OCI-M1 (cell line): ENCODE measurements at places on chromosomes 7 and 10.

DNA sequence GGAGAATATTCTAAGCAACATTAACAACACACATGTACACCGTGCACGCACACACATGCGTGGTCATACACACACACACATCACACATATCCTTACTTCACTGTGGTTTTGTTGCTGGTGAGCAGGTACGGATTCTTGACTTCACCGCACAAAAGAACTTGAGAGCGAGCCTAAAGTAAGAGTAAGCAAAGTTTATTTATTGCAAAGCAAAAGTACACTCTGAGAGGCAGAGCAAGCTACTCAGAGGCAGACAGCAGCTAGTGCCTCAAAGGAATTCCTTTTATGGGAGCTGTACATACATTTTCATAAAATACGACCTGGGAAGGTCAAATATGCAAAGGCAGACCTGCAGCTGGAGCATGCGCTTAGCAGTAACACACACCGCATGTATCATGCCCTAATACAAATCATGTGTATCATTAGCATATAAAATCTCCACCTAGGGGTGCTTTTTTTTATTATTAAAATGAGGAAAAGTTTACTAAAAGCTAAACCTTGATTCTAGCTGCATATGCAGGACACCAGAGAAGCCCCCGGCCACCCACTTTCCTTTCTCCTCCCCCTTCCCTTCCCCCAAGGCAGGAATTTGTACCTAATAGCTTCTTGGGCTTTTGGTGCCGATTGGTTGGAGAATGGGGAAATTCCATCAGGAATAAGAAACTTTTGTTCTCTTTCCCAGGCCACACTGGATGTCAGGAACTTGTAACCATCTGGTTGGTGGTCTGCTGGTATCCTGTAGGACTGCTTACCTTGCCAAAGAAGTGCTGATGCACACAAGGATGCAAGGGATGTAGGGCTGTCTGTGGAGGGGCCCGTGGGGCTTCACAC lies 16.5 kb upstream of the GPR37 start:
- no peak for DNase-seq

DNA sequence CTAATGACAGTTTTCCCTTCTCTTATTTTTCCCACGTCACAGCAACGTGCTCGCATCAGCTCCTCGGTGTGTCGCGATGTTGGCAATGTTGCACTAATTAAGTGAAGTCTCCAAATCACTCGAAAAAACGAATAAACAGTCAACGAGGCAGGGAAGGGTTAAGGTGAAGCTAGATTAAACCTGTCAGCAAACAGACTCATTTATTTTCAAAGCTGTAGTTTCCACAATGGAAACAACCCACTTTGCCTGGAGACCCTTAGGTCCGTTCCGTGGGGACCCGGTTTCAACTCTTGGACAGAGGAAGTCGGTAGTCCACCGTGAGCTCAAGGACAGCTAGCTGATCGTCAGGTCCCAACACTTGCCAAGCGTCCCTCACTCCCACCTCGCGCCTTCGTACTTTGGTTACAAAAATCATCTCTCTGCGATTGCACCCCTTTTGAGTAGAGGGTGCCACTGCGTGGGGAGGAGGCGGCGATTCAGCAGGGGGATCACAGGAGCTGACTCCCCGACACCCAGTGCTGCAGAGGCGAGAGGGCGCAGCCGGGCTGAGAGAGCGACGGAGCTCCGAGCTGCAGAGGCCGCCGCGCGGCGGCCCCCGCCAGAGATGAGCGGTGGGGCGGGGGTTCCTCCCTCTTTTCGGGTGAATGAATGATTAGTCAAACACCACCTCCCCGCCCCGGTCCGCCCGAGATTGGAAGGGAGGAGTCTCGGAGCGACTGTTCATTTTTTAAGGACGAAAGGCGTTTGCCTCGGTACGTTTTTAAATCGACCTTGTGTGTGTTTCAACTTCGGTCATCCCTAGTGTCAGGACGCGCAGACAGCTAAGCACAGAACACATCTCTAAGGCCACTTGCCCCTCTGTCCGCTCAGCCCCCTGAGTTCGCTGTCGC lies 1.3 kb upstream of the BMPER start:
- DNase-seq, result no peak

DNA sequence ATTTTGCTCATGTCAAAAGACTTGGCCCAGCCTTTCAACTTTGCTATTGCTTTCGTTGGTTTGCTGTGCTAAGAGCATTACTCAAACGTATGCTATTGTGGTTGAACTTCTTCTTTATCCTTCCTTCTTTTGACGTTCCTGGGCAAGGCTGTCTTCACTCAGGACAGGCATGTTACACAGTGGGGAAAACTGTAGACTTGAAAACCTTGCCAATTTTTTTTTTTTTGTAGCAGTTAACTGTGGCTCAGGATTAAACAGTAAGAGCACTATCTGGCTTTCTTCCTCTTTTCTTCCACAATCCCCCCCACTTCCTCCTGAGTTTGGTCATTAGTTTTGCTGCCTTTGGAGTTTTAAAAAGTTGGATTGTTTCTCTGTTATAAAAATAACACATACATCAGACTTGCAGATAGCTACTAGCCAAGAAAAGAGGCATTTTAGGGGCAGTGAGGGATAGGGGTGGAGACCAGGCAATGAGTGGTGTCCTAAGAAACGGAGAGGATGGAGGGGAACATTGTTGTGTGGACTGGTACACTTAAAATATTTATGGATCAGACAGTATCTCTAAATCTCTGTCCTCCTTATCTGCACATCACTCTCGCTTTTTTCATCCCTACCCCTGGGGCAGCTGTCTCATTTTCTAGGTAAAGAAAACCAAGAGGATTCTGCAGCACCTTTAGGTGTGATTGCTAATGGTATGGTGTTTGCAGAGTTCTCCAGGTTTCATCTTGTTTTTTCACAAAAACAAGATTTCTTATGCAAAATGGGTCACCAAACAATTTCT lies 181.7 kb downstream of the LRMDA start:
- DNase-seq, result peak; percentile 71

DNA sequence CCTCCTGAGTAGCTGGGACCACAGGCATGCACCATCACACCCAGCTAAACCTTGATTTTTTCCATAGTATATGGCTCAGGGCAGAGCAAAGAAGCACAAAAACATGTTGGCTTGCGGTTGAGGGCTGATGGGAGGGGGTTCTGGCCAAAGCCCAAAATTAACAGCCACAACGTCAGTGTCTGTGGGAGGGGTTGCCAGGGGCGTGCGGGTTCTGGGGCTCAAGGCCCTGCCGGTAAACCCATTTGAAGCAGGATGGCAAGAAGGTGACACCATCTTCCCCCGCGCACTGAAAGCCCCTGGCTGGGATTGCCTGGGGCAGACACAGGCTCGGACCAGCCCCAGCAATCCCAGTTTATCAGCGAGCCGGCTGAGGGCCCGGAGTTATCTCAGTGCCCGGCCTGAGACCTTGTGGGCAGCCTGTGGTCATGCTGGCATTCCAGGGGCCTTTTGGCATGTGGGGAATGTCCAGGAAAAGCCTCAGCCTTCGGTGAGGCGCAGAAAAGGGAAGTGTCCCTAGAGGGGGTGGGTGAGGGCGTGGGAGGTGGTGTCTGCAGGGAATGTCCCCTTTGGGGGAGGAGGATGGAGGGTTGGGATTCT lies 167.7 kb upstream of the TNRC18 start:
- peak; percentile 71 for DNase-seq

DNA sequence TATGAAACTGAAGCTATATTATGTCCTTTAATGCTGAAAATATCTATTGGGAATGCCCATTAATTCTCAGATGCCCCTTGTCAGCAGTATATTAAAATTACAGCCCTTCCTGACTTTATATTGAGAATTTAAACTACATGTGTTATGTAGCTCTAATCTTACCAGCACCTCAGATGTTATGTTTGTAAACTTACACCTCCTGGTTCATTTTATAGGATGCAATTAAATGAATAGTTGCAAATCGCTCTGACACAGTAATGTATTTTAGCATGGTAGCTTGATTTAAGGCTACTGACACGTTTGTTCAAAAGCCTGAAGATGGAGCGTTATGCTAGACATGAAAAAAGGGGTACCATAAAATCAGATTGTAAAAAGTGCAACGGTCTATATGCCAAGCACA lies 35.0 kb upstream of the MET start:
- no peak for DNase-seq

GRCh38 chr7:51982653-51983052 lies 666.0 kb upstream of the COBL start:
- DNase-seq, result peak; percentile 11

DNA sequence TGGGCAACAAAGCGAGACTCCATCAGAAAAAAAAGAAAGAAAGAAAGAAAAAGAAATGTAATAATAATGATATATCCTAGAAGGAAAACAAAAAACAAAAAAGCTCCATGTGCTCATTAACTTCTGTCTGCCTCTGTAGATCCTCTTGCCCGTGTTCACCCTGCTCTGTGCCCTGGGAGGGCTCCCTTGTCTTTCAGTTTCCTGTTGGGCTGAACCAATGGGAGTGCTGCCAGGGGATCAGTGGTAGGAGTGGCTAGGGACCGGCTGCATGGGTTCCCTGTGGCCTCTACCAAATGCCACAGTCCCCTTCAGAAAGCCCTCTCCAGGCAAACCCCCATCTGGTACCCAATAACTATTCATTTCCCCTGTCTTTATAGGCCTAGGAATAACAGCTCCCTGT lies 51.8 kb upstream of the PARD3 start:
- DNase-seq, result peak; percentile 6

DNA sequence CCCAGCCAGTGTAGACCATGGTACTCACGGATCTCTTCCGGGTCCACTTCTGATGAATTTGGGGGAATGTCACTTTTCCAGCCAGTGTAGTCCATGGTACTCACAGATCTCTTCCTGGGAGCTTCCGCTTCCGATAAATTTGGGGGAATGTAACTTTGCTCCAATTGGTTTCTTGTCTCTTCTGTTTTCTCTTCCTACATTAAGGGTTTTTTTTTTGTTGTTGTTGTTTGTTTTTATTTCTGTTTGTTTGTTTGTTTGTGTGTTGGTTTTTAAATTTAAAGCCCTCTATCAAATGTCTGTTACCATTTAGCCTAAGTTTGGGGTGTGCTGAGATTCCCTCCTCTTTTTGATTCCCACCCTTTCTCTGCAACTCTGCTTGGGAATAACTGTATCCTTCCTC lies 475.8 kb upstream of the FZD8 start:
- DNase-seq, result no peak

GRCh38 chr7:101186844-101187428 lies 6.8 kb upstream of the NAT16 start:
- DNase-seq, result peak; percentile 51

DNA sequence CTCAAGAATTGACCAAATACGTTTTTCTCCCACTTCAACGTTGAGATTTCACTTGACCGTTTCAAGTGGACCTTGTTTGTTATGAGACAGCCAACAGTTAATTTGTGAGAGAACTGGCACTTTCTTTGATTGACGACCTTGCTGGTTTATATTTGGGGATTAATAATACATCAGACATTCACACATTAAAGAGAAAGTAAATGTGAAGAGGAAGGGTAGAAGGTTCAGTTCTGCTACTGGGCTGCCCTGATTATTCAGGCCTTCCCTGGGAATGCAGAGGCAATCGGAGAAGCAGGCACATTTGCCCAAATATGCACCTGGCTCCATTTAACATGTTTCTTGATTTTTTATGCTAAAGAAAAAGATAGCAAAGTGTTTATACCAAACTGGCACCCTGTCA lies 114.1 kb downstream of the POU6F2 start:
- DNase-seq, result no peak

- DNase-seq, result no peak
Measured at GRCh38 chr7:151776876-151777494, 99.9 kb downstream of the PRKAG2 start.

- no peak for DNase-seq
Measured at GRCh38 chr10:77068969-77069368, 568.6 kb downstream of the KCNMA1 start.

- DNase-seq, result no peak
Measured at GRCh38 chr7:26683277-26683676, 181.1 kb downstream of the SKAP2 start.

DNA sequence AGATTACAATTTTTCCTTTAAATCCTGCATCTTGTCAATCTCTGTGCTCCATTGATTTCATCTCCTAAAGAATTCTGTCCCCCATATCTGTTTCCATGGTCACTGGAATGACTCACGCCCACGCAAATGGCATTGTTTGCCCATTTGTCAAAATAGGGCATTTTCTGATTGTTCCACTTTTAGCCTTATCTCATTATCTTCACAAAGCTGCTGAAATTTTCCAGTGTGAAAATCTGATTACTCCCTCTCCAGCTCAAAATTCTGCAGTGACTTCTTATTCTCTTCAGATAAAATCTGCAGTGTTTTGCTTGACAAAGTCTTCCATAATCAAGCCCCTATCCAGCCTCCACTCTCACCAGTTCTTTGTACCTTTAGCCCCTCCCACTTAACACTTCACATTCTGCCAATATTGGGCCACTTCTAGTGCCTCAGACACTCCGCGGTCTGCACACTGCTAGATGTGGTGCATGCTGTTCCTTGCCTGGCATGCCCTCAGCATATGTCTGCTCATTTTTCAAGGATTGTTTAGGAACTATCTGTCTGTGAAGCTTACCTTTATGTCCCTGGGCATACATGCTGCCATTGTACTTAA lies 33.9 kb upstream of the CTTNBP2 start:
- no peak for DNase-seq
